ENCODE measurements at places on chromosomes 16 and 17. TPM values are rescaled to one million over a fixed set of nuclear protein-coding genes. Genes with fewer than 3 reads are reported as not detected.

PIMREG gene
- total RNA-seq = 0.13 TPM

LRRC59 gene
- total RNA-seq = 279 TPM

CD300H gene
- total RNA-seq = not detected

DNA sequence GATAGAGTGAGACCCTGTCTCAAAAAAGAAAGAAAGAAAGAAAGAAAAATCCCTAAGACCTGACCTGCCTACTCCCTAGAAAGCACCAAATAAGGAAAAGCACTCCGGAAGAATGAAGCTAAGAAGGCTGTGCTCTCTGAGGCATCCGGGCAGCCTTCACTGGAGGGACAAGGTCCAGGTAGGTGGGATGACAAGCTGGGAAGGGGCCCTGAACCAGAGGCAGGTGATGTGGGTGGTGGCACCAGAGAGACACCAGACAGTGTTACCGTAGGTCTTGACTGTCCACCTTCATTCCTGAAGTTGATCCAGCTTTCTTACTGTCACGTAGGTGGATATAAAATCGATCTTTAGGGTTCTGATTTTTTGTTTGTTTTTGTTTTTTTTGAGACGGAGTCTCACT is 26.3 kb downstream of the SMTNL2 start:
- DNase-seq = no peak

DNA sequence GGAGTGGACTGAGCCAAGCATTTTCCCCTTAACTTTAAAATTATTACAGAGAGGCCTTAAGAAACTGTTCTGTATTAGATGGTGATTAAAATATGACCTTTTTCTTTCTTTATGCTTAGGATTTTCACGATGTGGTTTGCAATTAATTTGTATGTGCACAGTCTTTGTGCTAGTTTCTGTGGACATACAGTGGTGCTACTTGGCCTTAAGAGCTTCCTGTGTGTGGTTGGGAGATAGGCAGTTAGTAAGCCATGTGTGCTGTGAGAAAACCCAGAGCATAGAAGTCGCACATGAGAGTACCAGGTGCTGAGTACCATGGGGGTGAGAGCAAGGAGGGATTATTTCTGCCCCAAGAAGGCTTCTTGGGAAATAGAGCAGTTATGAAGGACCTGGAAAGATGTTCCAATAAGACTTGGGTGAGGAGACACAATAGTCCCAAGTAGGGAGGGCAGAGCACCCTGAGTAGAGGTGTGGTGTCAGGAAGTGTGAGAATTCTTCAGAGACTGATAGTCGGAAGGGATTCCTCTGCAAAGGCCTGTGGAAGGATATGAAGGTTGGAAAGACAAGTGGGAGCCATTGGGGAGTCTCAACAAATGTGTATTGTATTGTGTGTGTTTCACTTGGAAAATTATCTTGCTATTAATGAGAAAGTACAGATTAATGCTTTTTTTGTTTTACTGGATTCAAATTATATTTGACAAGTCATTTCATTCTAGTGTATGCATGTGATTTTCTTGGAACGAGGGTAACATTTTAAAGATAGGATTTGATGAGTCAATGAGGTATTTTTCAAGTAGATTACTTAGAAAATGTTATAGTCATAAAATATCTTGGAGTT is 239.9 kb downstream of the PRKCA start:
- no peak for DNase-seq

- no peak for DNase-seq
Measured at GRCh38 chr17:57486882-57487301, 230.6 kb downstream of the MSI2 start.

SLC35G6 gene
- not detected for total RNA-seq

DNA sequence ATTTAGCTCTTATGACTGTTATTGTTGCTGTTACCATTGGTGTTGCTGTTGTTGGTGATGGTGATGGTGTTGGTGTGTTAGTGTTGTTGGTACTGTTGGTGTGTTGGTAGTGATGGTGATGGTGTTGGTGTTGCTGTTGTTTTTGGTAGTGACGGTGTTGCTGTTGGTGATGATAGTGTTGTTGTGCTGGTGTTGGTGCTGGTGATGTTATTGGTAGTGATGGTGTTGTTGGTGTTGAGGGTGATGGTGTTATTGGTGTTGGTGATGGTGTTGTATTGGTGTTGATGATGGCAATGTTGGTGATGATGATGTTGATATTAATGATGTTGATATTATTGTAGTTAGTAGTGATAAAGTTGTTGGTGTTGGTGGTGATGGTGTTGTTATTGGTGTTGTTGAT is 285.7 kb upstream of the FOXF1 start:
- DNase-seq = no peak

Data from bronchial epithelial cell (primary cell).